ENCODE measurements at places on chromosomes 7 and 10.

DNA sequence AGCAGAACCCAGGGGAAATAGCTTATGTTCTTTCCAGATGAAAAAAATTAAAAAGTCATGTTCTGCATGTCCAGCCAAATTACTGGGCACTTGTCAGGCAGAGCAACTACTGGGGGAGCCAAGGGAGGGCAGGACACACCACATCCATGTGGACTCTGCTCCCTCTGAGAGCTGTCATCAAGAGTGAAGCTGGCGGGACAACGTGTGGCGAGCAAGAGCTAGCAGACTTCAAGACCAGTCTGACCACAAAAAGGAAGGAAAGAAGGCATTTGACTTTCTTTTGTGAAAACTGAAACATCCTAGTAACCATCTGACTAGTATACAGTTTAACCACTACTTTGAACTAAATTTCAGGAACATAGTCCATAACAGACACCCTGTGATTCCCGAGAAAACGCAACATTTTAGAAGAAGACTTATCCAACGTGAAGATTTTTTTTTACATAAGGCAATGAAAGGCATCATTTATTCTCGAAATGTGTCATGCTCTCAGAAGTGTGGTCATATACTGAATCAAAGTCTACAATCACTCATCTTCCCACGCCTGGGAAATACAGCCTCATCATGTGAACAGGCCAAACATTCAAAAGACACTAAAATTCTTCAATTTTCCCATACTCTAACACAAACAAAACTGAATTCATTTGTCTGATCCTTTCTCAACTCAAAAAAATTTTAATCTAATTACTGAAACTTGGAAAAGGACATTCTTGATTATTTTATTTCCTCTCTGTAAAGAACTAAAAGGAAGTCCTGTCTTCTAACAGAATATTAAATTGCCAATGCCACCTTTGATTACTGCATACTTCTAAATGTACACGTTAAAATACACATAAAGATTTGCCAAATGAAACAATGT lies 15.5 kb downstream of the CYTH3 start:
- no peak for DNase-seq

DNA sequence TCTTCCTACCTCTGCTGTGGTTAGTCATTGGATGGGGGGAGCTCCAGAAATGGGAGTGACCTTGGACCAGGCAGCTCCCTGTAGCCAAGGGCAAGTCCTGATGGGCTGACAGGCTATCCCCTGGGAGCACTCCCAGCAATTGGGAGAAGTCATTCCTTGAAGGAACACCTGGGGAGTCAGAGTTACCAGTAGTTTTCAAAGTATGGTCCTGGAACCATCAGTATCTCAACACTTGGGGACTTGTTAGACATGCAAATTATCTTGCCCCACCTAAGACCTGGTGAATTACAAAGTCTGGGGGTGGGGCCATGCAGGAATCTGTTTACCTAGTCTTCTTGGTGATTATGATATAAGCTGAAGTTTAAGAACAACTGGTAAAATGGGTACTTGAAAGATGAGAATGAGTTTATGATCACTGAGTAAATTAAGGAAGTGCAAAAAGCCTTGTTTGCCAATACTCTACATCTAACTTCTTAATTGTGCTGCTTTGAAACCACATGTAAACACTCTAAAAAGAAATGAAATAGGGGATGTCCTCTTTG lies 287.3 kb upstream of the LRRN3 start:
- DNase-seq: no peak

- no peak for DNase-seq
Measured at GRCh38 chr7:102417105-102417504, 16.3 kb upstream of the ORAI2 start.

- DNase-seq: peak; percentile 36
Measured at GRCh38 chr10:29998142-29998808, 61.1 kb downstream of the JCAD start.

DNA sequence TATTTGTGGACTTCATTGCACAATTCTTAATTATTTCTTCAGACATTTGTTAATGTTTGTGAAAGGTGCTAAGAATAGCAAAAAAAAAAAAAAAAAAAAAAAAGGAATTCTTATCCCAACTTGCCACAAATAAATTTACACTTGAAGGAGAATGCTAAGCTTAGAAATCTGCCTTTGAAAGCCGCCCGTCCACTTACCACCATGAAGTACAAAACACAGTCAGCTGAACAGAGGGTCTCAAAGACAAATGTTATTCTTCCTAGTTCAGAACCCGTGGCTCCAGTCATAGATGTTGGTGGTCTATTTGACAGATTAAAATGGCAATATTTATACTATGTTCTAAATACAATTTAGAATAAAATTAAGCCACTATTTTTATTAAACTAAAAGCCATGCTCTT lies 141.2 kb downstream of the ELAPOR2 start:
- no peak for DNase-seq

- DNase-seq: no peak
Measured at GRCh38 chr10:78624791-78625190, 444.0 kb upstream of the ZMIZ1 start.

- DNase-seq: no peak
Measured at GRCh38 chr7:2537981-2538851, 17.1 kb downstream of the BRAT1 start.

- no peak for DNase-seq
Measured at GRCh38 chr7:94634502-94634901, 21.4 kb downstream of the SGCE start.

- DNase-seq: no peak
Measured at GRCh38 chr10:12812571-12812970, 188.9 kb downstream of the CCDC3 start.

DNA sequence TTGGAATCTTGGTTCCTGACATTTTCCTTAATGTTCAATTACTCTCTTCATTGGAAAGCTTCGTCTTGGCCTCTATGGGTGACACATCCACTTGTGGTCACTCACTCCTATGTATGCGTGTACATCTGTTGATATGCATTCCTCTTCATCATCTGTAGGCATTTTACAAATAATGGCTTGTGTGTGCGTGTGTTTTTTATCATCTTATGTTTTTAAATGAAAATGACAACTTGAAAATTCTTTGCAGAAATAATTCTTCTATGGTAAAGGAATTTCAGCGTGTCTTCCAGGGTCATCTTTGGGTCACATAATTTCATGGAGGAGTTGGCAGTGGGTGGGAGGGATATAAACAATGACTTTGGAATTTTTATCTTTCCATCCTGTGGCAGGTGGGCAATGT lies 925.1 kb downstream of the LRMDA start:
- no peak for DNase-seq

DNA sequence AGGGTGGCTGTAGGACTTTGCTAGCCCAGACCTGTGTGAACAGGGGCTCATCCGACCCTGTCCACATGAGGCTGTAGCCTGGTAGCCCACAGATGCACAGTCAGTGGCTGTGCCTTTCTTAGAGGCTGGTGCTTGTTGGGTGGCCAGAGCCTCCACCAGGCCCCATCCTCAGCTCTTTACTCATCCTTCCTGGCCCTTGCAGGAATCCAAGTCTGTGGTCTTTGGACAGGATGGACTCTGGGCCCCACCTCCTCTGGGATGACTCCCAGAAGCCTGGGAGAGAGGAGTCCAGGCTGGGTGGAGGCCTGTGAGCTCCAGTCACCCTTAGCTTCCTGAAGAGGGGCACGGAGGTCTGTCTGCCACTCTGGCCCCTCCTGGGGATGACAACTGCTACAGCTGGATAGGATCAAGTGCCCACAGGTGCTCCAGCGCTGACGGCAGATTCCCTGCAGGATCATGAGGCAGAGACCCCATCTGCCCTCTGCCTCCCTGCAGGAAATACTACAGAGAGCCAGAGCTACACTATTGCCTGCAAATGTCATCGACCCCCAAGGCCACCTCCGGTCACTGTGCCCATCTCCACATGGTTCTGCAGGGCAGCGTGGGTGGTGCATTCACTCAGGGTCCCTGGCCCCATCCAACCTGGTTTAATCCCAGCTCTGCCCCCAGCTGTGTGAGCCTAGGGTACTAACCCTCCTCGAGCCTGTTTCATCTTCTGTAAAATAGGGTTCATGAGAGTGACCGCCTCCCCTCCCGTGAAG lies 114.5 kb downstream of the PTPN20 start:
- DNase-seq: no peak

DNA sequence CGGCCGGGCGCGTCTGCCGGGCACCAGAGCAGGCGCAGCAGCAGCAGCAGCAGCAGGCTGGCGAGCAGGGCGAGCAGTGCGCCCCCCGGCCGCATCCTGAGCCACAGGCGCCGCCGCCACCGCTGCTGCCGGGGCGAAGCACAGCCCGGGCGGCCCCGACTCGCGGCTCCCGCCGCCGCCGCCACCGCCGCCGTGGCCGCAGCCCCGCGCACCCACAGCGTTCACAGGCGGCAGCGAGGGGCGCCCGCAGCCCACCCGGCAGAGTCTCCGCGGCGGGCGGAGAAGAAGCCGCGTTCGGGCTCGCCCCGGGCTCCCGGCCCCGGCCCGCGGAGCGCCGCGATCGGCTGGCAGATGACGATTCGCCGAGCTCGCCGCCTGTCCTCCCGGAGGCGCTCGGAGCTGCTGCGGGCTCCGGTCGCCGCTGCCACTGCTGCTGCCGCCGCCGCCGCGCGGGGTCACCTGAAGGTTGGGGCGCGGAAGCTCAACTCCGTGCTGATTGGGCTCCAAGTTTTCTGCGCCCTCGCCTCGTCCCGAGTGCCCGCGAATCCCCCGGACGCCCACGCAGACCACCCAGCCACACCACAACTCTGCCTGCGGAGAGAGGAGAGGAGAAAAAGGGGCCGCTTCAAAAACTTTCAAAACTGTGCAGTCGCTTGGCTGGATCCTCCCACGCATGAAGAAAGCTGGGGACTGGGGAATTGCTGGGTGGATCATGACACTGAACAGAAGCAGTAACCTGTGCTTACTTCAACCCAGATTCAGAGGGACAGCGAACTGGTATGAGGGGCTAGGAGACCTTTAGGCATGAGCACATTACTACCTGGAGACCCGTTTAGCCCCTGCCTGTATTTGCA lies at the start of gene ST8SIA6:
Gene ST8SIA6, minus strand, starts transcription at position 435 of the 854 bp plus-strand sequence. Its CDS starts 340 bp downstream, at position 95.
- no peak for DNase-seq

DNA sequence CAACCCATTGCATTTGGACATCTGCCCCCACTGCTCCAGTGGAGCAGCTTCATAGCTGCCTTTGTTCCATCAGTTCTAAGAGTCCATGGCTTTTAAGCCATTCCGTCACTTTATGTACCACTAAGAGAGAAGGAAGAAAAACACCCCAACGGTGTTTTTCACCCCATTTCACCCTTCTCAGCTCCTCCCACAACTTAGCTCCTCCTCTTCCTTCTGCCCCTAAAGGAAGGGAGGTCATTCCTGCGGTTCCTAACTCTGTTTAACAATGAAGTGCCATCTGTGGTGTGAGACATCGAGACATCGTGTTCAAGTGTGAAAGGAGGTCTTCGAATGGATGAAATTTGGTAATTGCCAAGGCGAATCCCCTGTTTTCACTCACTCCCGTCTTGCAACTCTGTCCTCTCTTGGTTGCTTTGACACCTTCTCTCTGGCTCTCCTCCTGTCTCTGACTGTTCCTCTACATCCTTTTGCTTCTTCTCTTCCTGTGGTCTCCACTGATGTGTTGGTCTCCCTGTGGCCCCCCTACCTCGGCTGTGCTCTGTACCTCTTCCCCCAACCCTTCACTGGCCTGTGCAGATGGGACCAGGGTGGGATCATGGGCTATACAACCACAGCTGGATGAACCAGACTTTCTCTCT lies 23.0 kb downstream of the SMKR1 start:
- DNase-seq: no peak

GRCh38 chr7:36526863-36527548 lies 137.3 kb downstream of the ANLN start:
- no peak for DNase-seq

DNA sequence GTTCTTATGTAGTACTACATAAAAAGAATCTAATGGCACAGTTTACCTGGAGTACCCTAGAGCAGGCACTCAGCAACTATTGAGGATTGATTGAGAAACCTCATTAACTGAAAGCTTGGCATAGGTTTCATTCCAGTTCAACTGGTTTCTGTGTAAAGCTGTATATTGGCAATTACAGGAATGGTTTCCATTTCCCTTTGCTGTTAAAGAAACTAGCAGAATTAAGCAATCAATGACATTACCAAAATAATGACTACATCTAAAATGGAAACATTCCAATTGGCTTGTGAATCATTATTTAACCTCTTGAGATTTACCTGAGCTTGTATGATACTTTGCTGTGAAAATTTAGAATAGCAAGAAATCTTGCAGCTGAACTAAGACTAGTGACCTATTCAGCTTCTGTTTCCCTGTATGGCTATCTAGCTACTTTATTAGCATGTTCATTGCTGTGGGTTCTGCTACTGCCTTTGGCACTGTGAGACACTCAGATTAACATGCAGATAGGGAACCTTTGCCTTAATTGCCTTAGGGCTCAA lies 33.5 kb upstream of the CADPS2 start:
- DNase-seq: no peak

- DNase-seq: no peak
Measured at GRCh38 chr7:147803606-147804005, 787.0 kb upstream of the C7orf33 start.

- DNase-seq: no peak
Measured at GRCh38 chr7:51043461-51043860, 260.8 kb upstream of the GRB10 start.

- DNase-seq: no peak
Measured at GRCh38 chr7:67875558-67875957, 878.9 kb downstream of the TYW1 start.

GRCh38 chr7:32256376-32256775 lies 186.2 kb upstream of the PDE1C start:
- DNase-seq: no peak

DNA sequence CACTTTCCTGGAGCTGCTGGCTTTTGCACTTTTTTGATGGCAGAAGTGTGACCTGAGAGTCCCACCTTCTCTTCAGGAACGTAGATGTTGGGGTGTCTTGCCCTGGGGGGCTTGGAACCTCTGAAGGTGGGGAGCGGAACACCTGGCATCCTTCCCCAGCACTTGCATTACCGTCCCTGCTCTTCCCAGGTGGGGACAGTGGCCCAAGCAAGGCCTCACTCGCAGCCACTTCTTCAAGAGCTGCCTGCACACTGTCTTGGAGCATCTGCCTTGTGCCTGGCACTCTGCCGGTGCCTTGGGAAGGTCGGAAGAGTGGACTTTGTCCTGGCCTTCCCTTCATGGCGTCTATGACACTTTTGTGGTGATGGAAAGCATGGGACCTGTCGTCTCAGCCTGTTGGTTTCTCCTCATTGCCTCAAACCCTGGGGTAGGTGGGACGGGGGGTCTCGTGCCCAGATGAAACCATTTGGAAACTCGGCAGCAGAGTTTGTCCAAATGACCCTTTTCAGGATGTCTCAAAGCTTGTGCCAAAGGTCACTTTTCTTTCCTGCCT lies 31.1 kb downstream of the PFKFB3 start:
- DNase-seq: no peak

DNA sequence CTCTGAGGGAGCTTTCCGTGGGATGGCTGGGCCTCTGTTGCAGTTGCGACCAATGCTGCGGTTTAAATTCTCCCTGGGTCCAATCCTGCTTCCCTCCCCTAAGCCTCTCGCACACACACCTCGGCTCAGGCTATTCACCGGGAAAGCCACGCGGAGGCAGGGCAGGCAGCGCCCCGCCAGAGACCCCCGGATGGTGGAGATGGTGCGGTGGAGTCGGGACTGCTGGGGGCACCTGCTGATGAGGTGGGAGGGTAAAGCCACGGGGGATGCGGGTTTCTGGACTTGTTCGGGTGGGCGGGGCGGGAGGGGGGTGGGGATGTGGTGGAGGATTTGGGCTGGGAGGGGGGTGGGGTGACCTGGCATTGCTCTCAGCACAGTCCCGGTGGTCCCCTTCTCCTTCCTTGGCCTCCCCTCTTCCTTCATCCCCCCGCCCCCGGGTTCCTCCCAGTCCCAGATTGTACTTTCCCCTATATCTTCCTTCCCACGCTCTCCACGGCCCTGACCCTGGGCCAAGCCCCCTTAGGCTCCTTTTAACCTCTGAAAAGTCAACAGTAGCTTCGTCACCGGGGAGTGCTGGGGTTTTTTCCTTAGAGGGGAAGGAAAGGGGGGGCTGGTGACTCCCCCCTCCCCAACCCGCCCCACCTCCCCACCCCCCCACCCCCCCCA lies 16.4 kb downstream of the UNCX start:
- DNase-seq: no peak

All from stimulated activated CD8-positive, alpha-beta memory T cell treated with anti-CD3 and anti-CD28 coated beads, Interleukin-4, amount 100 ng/mL, for 1 hour (primary cell).